ENCODE measurements at places on chromosomes 11 and 22.

GRCh38 chr11:88404932-88405710 lies 67.6 kb upstream of the CTSC start:
- no peak for DNase-seq

- DNase-seq = no peak
Measured at GRCh38 chr11:134751766-134752165, 339.7 kb upstream of the B3GAT1 start.

DNA sequence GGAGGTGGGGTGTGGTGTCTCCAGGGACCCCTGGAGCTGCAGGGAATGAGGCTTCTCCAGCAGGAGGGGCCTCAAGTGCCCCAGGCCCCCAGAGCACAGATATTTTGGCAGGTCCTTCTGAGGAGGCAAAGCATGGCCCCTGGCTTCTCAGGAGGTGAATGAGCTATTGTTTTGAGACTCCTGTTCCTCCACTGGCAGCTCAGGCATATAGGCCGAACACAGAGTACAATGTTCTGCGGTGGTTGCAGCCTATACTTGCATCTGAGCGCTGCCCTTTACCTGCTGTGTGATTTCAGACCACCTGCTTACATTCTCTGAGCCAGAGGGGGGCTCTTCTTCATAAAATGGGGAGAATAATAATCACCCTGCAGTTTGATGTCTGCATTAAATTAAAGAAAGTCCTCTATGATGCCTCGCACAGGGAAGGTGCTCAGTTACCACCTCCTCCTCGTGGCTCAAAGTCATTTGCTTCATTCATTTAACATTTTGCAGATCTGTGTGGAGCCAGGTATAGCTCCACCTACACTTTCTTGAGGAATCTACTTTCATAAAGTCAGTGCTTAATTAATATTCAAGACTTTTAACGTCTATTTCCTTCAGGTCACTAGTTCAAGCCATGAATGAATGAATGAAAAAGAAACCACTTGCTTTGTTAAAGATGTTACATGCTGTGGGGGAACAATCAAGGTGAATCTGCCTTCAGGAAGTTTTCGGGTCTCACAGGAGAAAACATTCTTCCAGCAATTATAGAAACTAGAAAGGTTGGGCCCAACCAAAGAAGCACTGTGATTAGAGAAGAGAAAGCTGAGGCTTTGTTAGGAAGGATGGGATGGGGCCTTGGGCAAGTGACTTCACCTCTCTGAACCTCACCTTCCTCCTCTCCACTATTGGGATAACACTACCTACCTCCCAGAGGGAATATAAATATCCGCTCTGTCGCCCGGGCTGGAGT lies 68.4 kb downstream of the ADAMTS15 start:
- DNase-seq = no peak

- DNase-seq = no peak
Measured at GRCh38 chr11:90809581-90809980, 586.7 kb upstream of the CHORDC1 start.

GRCh38 chr11:105298630-105299029 lies 159.1 kb upstream of the CARD18 start:
- DNase-seq = no peak

- DNase-seq = no peak
Measured at GRCh38 chr11:129375751-129376657, at the start of gene BARX2. Gene BARX2, plus strand, starts transcription at chr11:129375848. Its CDS starts 188 bp downstream, at chr11:129376036.

GRCh38 chr11:70203751-70204465 lies 812 bp downstream of the FADD start:
- peak; percentile 97 for DNase-seq

GRCh38 chr11:128029219-128029722 lies 558.1 kb downstream of the ETS1 start:
- DNase-seq = no peak

- DNase-seq = no peak
Measured at GRCh38 chr11:87660926-87661660, 514.1 kb downstream of the RAB38 start.

DNA sequence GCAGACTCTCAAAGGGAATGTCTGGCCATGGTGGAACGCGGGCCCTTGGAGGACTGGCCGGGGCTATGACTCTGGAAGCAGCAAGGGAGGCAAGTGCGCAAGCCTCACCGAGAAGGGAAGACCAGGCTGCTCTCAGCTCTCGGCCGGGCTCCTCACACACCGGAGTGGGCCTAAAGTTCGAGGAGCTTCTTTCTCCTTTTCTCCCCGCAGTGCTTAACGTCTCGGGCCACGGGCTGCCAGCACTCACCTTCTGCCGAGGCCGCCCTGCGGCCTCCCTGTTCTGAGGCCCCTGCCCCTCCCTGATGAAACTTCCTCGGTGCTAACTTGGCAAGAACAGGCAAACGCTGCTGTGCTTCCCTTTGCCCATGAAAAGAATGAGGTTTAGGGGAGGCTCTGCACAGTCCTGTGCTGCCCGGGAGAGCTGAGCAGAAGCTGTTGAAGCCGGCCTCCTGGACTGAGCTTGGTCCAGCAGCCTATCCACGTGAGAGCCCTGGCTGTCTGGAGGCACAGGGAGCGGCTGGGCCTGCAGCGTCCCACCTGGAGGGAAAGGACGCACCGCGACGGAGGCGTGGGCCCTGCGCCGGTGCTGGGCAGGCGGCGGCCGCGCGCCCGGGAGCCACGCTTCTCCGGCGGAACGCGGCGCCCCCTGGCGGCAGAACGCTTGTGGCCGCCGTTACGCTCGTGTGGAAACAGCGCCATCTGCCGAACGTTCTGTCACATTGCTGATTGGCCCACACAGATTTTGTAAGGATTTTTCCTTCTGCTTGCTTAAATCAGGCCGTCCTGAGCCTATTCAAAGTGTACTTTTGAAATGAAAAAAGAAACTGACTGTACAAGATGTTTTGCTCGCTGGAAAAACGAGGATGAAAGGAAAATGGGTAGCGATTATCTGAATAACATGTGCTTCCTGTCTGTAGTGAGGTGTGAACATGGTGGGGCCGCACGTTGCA lies 65.0 kb upstream of the TMEM45B start:
- DNase-seq = peak; percentile 79

- peak; percentile 4 for DNase-seq
Measured at GRCh38 chr11:31509051-31509428, 382 bp downstream of the IMMP1L start.
